Stimulated activated CD4-positive, alpha-beta T cell treated with anti-CD3 and anti-CD28 coated beads, Interleukin-12 subunit alpha, Interleukin-12 subunit beta, amount 100 ng/mL, for 48 hours (primary cell): ENCODE measurements at places on chromosomes 12 and 14.

- DNase-seq: no peak
Measured at GRCh38 chr14:44988694-44989093, 26.7 kb downstream of the TOGARAM1 start.

- DNase-seq: no peak
Measured at GRCh38 chr12:101038289-101038871, 171.7 kb downstream of the SLC5A8 start.

DNA sequence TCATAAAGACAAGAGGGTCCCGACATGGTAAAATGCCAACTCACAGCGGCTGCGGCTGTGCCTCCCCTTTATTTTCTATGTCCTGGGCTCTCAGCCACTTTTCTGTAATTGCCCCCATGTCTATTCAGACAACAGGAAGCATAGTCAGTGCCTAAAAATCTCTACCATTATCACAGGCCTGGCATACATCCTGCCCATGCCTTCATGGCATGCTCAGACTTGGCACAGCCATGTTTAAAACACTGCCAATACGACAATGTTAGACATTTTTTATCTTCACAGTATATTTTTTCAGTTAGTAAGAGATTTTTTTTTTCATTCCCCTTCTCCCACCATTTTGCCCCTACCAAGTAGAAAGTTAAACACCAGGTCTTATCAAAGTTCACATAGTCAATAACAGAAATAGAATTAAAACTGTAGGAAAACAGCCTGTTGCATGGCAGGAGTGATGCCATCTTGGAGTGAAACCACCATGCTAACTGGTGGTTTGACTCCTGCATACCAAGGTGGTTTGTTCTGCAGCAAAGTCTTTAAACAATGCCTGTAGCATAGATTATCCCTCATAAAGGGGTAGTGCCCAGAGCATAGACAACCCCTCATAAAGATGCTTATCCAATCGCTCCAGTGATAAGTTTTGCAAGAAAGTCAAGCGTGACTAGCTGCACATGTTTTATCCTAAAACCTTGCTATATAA is 18.9 kb upstream of the CERS5 start:
- no peak for DNase-seq

DNA sequence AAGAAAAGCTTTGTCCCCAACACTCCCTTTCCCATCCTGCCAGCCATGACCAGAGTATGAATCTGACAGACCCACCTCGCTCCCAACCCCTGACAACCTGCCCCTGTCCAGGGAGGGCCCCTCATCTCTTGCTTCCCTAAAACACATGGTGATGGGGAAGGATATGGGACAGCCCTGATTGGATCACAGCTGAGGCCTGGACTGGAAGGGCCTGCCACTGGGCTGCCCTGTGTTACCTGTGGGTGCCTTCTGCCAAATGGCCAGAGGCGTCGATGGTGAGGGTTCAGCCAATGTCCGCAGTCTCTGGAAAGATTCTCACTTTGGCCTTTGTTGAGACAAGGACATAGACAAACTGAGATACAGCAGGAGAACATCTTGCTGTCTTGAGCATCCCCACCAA is 13.3 kb upstream of the RERG start:
- no peak for DNase-seq

- DNase-seq: no peak
Measured at GRCh38 chr14:23362200-23362599, 2.8 kb downstream of the EFS start.

DNA sequence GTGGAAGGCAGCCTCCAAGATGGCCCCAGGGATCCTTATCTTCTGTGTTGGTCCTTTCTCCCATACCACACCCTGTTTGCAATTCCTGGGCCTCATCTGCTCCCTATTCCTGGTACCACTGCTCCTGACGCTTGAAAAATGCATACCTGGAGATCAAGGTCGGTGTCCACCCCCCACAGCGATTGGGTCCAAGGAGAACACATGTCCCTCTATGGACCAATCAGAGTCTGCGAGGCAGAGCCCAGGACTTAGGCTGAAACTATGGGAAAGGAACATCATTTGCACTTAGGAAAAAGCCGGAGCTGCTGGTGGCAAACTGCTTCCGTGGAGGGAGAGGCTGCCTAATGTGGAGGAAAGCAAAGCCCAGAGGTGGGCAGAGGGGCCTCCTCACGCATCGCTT is 33.3 kb upstream of the ITPK1 start:
- DNase-seq: no peak

DNA sequence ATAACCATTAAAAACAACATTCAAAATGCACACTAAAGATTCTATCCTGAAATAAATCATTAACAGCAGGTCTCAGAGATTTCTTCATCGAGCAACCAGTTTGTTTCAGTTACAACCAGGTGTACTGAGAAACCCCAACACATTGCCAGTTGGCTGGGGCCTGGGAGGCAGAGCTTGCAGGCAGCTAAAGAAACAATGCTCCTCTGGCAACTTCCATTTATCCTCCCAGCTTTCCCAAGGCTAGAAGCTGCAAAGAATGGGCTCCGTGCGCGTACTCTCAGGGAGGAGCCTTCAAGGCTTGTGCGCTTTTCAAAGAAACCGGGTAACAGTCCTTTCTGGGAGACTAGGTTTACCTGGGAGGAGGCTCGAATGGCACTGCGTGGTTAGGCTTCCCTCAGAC is 181.6 kb downstream of the MSRB3 start:
- DNase-seq: no peak

- no peak for DNase-seq
Measured at GRCh38 chr12:16150276-16150675, 127.2 kb downstream of the SLC15A5 start.

GRCh38 chr12:13128291-13128965 is 25.0 kb upstream of the GSG1 start:
- no peak for DNase-seq

DNA sequence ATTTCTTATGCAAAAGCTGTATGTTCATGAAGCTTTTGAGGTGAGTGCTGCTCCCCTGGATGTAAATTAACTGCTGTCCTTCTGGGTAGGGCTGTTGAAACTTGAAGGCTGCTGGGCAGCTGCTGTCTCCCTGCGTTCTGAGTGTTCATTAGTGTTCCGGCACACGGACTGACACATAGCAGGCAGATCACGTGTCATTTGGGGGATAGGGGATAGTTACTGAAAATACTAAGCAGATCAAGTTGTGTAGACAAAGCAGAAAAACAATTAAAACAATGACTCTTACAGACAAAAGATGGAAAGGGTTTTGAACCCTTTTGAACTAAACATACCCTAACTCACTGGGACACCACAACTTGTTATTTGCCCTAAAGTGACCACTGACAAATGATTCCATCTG is 82.5 kb downstream of the PRICKLE1 start:
- no peak for DNase-seq

DNA sequence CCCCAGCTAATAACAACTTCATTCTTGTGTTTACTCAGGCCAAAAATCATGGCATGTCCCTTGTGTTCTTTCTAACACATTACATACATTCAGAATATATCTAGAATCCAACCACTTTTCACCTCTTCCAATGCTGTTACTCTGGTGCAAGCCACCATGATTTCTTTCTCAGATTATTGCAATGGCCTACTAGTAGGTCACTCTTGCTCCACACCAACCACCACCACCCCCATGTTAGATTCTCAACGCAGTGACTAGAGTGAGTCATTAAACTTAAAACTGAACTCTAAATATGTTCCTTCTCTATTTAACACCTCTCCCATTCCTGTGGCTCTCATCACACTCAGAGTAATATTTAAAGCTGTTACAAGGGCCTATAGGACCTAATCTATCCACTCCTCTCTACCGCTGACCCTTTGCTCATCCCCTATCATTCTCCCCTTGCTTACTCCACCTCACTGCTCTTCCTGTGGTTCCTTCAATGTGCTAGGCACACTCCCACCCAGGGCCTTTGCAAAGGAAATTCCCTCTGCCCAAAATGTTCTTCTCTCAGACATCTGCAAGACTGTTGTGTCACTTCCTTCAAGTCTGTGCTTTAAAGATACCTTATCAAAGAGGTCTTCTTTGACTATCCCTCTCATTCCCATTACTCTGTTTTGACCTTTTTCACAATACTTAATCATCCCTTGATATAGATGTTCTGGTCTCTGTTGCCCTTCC is 6.6 kb downstream of the RTN1 start:
- no peak for DNase-seq

DNA sequence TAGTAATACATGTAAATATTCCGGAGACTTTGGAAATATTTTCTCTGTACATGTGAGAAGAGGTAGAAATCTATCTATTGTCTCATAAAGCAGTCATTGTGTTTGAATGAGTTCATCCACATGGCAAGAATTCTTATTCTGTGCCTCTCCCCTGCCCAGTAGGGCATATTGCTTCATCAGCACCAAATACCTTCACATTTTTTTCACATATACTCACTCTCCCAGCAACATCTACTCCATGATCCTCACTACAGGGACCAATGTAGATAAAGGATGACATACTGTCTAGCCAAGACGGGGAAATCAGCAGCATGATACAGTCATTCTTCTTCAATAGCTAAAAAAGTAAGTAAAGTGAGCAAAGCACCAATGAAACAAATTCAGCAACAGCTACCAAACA is 1.3 kb upstream of the TAS2R14 start:
- DNase-seq: no peak

DNA sequence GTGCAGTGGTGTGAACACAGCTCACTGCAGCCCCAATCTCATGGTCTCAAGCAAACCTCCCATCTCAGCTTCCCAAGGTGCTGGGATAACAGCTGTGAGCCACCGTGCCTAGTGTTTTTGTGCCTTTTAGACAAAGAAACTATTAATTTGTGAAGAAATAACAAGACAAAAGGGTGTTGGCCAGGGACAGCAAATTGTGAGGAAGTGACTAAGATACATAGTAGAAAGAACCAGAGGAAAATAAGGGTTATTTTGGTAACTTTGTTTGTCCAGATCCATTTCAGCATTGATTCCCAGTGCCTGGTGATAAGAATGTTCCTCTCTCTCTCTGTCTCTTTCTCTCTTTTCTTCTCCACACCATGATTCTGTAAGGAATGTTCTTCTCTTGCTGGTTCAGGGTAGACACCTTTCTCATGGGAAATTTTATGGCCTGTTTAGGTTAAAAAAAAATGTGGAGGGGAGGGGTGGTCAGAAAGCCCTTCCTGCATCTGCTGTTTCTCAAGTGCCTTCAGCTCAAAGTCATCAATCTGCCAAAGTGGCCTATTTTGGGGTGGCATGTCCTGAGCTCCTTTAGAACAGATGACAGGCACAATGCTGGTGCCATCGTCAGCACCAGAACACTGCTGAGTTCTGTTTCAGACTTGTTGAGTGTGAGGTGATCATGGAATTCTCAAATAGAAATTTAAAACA is 184.4 kb upstream of the EEA1 start:
- DNase-seq: no peak
